H9 (cell line): ENCODE measurements at places on chromosomes 5 and 9. TPM values are rescaled to one million over a fixed set of nuclear protein-coding genes. Genes with fewer than 3 reads are reported as not detected.

GRCh38 chr5:16074358-16074757 lies 105.2 kb downstream of the MARCHF11 start:
- no peaks in the 10 kb centered on the region for H3K4me1 ChIP-seq
- H3K4me3 ChIP-seq = no peak overlapping the region
- no peak for DNase-seq
- no peaks in the 10 kb centered on the region for H3K27me3 ChIP-seq
- H3K36me3 ChIP-seq = no peaks in the 10 kb centered on the region
- H3K27ac ChIP-seq = no peak overlapping the region

DNA sequence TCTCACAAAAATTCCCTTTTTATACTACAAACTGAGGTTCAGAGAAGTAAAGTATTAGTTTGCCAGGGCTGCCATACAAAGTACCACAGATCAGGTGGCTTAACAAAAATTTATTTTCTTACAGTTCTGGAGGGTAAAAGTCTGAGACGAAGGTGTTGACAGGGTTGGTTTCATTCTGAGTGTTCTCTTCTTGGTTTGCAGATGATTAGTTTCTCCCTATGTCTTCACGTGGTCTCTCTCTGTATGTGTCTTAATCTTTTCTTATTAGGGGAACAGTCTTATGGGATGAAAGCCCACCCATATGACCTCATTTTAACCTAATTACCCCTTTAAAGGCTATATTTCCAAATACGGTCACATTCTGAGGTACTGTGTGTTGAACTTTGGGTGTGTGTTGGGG lies 274.2 kb downstream of the BRINP1 start:
- no peaks in the 10 kb centered on the region for H3K27me3 ChIP-seq
- no peaks in the 10 kb centered on the region for H3K36me3 ChIP-seq
- no peak overlapping the region for H3K4me3 ChIP-seq

- no peak overlapping the region for H3K27ac ChIP-seq
- no peaks in the 10 kb centered on the region for H3K4me1 ChIP-seq
- no peaks in the 10 kb centered on the region for H3K27me3 ChIP-seq
- no peak for DNase-seq
These were observed 41.8 kb downstream of the LMNB1 start for GRCh38 chr5:126818736-126819135.

DNA sequence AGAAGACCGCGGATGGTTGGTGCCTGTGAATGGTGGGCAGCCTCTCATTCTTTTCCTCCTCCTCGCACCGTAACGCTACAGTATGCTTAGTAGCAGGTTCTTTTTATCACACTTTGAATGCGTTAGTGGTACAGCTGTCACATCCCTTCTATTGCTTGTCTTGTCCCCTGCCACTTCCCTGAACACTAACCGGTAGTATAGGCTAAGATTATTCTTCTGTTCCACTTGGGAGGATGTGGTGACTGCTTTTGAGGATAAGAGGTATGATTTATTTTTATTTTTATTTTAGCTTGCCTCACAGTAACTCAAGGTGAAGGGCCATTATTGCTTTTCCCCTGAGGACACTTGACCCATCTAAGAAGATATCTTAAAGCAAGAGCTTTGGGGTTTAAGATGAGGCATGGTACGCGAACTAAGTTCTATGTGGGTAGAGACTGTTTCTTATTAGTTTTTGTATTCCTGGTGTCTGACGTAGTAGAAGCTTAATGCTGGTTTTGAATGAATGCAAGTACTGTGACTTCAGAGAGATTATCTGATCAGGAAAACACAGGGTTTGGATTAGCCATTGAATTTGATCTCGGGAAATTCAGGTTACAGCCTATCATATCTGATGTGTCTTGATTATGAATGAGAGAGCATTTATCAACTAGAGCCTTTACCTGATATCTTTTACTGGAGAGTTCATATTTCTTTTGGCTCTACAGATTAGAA lies 951 bp downstream of the UNC13B start:
- H3K27me3 ChIP-seq = no peaks in the 10 kb centered on the region
- peak overlapping the region; percentile 90 for H3K4me3 ChIP-seq
- H3K4me1 ChIP-seq = peaks cover 4% of the 10 kb centered on the region; the same call in 1 of the 2 replicates
- H3K27ac ChIP-seq = no peak overlapping the region
- DNase-seq = no peak
- H3K36me3 ChIP-seq = no peaks in the 10 kb centered on the region

DNA sequence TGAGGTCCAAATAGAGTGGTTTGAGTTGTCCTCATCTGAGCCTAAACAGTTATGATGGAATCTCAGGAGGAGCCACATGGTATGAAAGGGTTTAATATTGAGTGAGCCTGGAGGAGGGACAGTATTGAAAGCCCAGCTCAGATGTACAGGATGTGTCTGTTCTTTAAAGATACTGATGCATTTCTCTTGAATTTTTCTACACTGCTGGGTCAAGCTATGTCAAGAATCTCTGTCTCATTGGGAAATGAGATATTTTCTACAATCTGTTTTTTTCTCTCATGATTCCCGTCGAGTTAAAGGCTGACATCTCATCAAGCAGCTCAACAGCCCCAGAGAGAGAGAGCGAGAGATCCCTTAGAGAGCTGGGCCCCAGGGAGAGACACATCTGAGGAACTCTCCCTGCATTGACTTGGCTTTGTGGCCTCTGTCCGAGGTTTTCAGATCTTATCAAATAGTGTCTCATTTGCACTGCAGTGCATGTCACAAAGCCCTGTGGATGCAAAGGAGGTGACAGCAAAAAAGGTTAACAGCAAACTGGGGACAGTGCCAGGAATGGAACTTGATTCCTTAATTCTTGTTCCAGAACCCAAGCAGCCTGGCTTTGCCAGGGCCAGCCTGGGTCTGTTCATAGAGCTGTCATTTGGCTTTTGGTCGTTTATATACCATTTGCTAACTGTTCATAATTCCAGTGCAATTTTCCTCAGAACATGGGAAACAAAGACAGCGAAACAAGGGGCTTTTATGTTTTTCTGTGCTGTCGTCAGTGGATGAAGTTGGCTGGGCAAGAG lies 19.0 kb upstream of the ACTBL2 start:
- H3K27me3 ChIP-seq = no peaks in the 10 kb centered on the region; the same call in 1 of the 2 replicates
- H3K4me3 ChIP-seq = no peak overlapping the region
- H3K27ac ChIP-seq = no peak overlapping the region
- no peaks in the 10 kb centered on the region for H3K4me1 ChIP-seq
- H3K36me3 ChIP-seq = no peaks in the 10 kb centered on the region

GRCh38 chr9:89622933-89623861 lies 18.4 kb downstream of the GADD45G start:
- H3K27ac ChIP-seq = no peak overlapping the region
- no peak for DNase-seq
- H3K4me1 ChIP-seq = peaks cover 4% of the 10 kb centered on the region; the same call in 1 of the 2 replicates
- no peaks in the 10 kb centered on the region for H3K27me3 ChIP-seq

- peak; percentile 58 for DNase-seq
- H3K36me3 ChIP-seq = no peaks in the 10 kb centered on the region; the same call in 2 of the 3 replicates
- peak overlapping the region; percentile 28; the same call in 2 of the 3 replicates for H3K4me3 ChIP-seq
- H3K4me1 ChIP-seq = no peaks in the 10 kb centered on the region
These were observed 23.0 kb upstream of the NSG2 start for GRCh38 chr5:174022384-174023095.

GRCh38 chr9:2729003-2729402 lies 11.7 kb downstream of the KCNV2 start:
- no peak overlapping the region for H3K4me3 ChIP-seq
- H3K27me3 ChIP-seq = no peaks in the 10 kb centered on the region
- H3K36me3 ChIP-seq = no peaks in the 10 kb centered on the region
- H3K27ac ChIP-seq = no peak overlapping the region
- no peak for DNase-seq
- no peaks in the 10 kb centered on the region for H3K4me1 ChIP-seq

- no peak overlapping the region for H3K27ac ChIP-seq
- no peaks in the 10 kb centered on the region for H3K27me3 ChIP-seq
- peaks cover 11% of the 10 kb centered on the region; the same call in 1 of the 2 replicates for H3K4me1 ChIP-seq
- no peaks in the 10 kb centered on the region for H3K36me3 ChIP-seq
- no peak overlapping the region for H3K4me3 ChIP-seq
These were observed 308.8 kb upstream of the DMRT1 start for GRCh38 chr9:532707-533106.

GRCh38 chr5:56479696-56480077 lies 246.6 kb upstream of the ANKRD55 start:
- no peak for DNase-seq
- no peak overlapping the region for H3K27ac ChIP-seq
- H3K4me1 ChIP-seq = no peaks in the 10 kb centered on the region
- peaks cover 4% of the 10 kb centered on the region; the same call in 1 of the 2 replicates for H3K27me3 ChIP-seq
- H3K36me3 ChIP-seq = no peaks in the 10 kb centered on the region
- peak overlapping the region; percentile 69; the same call in 1 of the 2 replicates for H3K4me3 ChIP-seq

DNA sequence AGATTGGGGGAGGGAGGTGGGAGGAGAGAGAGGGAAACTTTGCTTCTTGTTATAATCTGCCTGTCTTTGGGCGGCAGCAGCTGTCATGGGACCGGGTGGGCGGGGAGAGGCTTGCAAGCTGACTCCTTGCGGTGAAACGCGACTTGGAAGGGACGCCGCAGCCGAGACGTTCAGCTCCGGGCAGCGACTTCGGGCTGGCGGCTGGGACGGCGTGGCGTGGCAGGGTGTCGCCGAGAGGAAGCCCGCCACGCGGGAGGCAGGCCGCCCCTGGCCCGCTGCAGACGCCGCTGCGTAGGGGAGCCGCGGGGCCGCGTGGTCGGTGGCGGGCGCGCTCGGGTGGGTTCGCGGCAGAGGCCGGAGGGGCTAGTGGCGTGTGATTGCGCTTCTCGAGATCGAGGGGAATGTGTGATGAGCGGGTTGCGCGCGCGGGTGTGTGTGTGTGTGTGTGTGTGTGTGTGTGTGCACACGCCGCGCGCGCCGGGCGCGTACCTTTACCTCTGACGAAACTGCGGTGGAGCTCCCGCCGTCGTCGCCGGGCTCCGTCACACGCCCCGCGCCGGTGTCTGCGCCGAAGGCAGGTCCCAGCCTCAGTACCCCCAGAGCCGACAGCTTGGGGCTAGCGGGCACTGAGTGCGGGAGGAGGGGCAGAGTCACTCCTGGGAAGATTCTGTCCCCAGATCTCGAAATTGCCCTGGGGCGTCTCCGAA lies 1.7 kb downstream of the PPARGC1B start:
- no peak overlapping the region for H3K27ac ChIP-seq
- H3K4me3 ChIP-seq = peak overlapping the region; percentile 85
- DNase-seq = peak; percentile 88
- no peaks in the 10 kb centered on the region; the same call in 1 of the 2 replicates for H3K4me1 ChIP-seq

- no peaks in the 10 kb centered on the region for H3K27me3 ChIP-seq
- no peak overlapping the region for H3K4me3 ChIP-seq
- H3K36me3 ChIP-seq = no peaks in the 10 kb centered on the region
- no peaks in the 10 kb centered on the region for H3K4me1 ChIP-seq
- DNase-seq = no peak
These were observed 25.5 kb downstream of the NFIB start for GRCh38 chr9:14288433-14288832.

GRCh38 chr5:99058466-99058865 lies 129.7 kb upstream of the CHD1 start:
- no peaks in the 10 kb centered on the region for H3K27me3 ChIP-seq
- no peak for DNase-seq
- no peaks in the 10 kb centered on the region for H3K36me3 ChIP-seq
- no peaks in the 10 kb centered on the region for H3K4me1 ChIP-seq
- no peak overlapping the region for H3K4me3 ChIP-seq

DNA sequence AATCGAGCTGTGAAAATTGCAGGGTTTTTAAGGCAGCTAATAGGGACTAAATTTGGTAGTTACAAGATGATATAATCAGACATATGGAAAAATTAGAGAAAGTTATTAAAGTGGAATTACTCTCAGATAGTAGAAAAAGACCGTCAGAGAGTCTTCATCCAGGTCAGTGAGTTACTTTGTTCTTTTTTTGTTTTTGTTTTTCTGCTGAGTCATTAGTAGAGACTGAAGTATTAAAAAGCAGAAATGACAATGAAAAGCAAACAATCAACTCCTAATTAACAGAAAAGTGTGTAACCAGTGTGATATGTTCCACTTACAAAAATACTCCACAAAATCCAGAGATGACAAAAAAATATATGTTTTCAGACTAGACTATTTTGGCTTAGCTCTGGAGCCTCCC lies 480.4 kb upstream of the COX7C start:
- no peaks in the 10 kb centered on the region for H3K27me3 ChIP-seq
- H3K36me3 ChIP-seq = no peaks in the 10 kb centered on the region
- H3K27ac ChIP-seq = no peak overlapping the region
- H3K4me1 ChIP-seq = no peaks in the 10 kb centered on the region
- DNase-seq = no peak

- no peak overlapping the region for H3K4me3 ChIP-seq
- no peak overlapping the region for H3K27ac ChIP-seq
- H3K4me1 ChIP-seq = peaks cover 2% of the 10 kb centered on the region; the same call in 1 of the 2 replicates
- no peak for DNase-seq
These were observed 7.4 kb upstream of the DCTN4 start for GRCh38 chr5:150766251-150766650.

GRCh38 chr5:156624686-156625085 lies 225.4 kb upstream of the PPP1R2B start:
- no peak overlapping the region for H3K4me3 ChIP-seq
- H3K4me1 ChIP-seq = no peaks in the 10 kb centered on the region
- no peaks in the 10 kb centered on the region for H3K36me3 ChIP-seq
- no peak overlapping the region for H3K27ac ChIP-seq

DNA sequence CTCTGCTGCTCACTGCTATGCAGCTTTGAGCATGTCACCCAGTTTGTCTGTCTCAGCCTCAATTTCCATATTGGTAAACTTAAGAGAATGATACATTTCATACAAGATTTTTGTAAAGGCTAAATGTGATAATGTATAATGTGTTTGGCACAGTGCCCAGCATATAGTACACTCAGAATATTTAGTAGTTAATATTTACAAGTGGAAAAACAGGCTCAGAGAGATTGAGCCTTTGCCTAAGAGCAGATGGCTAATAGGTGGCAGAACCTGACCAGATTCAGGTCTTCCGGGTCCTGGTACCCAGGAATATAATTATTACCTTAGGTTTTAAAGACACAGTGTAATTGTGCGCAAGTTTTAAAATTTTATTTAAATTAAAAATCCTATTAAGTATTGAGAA lies 46.8 kb upstream of the KIAA1958 start:
- H3K36me3 ChIP-seq = peaks cover 4% of the 10 kb centered on the region
- no peak overlapping the region for H3K4me3 ChIP-seq
- DNase-seq = no peak
- no peaks in the 10 kb centered on the region for H3K27me3 ChIP-seq
- no peak overlapping the region for H3K27ac ChIP-seq
- no peaks in the 10 kb centered on the region for H3K4me1 ChIP-seq

- peaks cover 3% of the 10 kb centered on the region; the same call in 1 of the 2 replicates for H3K4me1 ChIP-seq
- H3K27ac ChIP-seq = no peak overlapping the region
- H3K4me3 ChIP-seq = no peak overlapping the region
- no peaks in the 10 kb centered on the region for H3K27me3 ChIP-seq
These were observed 63.2 kb downstream of the SLC44A1 start for GRCh38 chr9:105307591-105308130.

The SPATA31D4 gene
- total RNA-seq = not detected in 2 replicates

The ZNF474 gene
- not detected in 2 replicates for total RNA-seq

The RETREG1 gene
- 3.3 and 3.4 TPM in 2 replicates for total RNA-seq

The FAM221B gene
- total RNA-seq = not detected in 2 replicates

The EPB41L4B gene
- 18.9 and 19.7 TPM in 2 replicates for total RNA-seq

The RBM18 gene
- 18.3 and 18.9 TPM in 2 replicates for total RNA-seq
